Lower lobe of right lung (tissue), 2 donors: ENCODE measurements at places on chromosomes 2 and 18. TPM values are rescaled to one million over a fixed set of nuclear protein-coding genes. Genes with fewer than 3 reads are reported as not detected.

The CAPN10 gene
- 37.2 TPM for total RNA-seq

The VWA3B gene
- 7.9 TPM for total RNA-seq

The CD8A gene
- total RNA-seq, result 5.5 TPM

The ALK gene
- total RNA-seq, result 1.1 TPM

The C2orf80 gene
- not detected for total RNA-seq

The METTL5 gene
- 33.2 TPM for total RNA-seq

The BOLL gene
- not detected for total RNA-seq

The SERPINB13 gene
- not detected for total RNA-seq

The SP5 gene
- 1.9 TPM for total RNA-seq

The NT5DC4 gene
- total RNA-seq, result 0.53 TPM

The STK25 gene
- 125 TPM for total RNA-seq

The AQP12A gene
- total RNA-seq, result not detected

The TTR gene
- not detected for total RNA-seq

The SH2D6 gene
- total RNA-seq, result 0.97 TPM

The RFTN2 gene
- total RNA-seq, result 4.3 TPM

The SERPINB3 gene
- not detected for total RNA-seq

The KIF5C gene
- total RNA-seq, result 0.47 TPM

The SLC38A11 gene
- 0.44 TPM for total RNA-seq

The PPP1R1C gene
- total RNA-seq, result 2.9 TPM

The ATP6V1C2 gene
- 1.7 TPM for total RNA-seq
